CD4-positive, CD25-positive, alpha-beta regulatory T cell (primary cell): ENCODE measurements at places on chromosomes 6 and 20.

- DNase-seq = no peak
Measured at GRCh38 chr6:100103931-100104330, 109.9 kb upstream of the MCHR2 start.

DNA sequence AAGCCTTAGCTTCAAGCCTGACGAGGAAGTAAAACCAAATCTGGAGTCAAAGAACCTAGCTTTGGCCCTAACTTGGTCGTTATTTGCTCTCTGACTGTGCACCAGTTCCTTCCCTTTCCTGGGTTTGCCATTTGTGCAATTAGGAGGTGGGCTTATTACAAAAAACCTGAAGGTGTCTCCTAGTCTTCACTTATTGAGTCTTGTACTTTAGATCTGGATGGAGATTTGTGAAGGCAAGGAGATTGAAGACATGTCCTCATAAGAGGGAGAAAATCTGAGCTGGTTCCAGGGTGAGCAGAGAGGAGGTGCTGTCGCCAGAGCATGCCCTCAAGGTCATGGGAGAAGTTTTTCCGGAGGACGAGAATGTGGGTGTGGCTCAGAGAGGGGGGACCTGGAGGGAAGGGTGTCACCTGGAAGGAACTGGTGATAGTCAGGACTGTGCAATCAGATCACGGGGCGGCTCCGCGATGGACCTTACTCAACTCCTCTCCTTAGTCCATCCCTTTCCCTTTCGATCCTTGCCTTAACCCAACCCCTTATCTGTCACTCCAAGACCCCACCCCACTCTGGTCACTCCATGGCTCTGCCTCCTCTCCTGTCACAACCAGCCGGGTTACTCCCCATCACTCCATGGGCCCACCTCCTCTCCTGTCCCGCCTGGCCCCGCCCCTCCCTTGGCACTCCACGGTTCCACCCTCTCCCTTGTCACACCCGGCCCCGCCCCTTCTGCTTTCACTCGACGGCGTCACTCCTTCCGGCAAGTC is 588 bp upstream of the ACSS2 start:
- DNase-seq = peak; percentile 6

- DNase-seq = no peak
Measured at GRCh38 chr6:12276930-12277315, 13.2 kb upstream of the EDN1 start.

DNA sequence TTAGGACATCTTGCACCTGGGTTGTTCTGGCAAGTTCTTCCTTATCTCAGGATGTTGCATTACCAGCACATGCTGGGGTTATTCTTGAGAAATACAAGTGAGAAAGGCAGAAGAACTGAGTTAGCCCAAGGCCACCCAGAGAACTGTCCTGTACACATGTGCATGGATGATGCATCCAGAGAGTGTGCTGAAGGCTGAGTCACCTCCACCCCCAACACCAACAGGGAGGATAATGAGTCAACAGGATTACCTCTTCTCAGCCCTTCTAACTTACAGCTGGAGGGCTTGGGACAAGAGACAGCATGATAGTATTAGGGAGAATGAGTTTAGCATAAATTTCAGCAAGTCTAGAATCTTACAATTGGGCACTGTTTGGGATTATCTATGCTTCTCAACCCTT is 8.5 kb downstream of the SCGN start:
- no peak for DNase-seq

- no peak for DNase-seq
Measured at GRCh38 chr6:159002432-159003155, 2.6 kb upstream of the RSPH3 start.

DNA sequence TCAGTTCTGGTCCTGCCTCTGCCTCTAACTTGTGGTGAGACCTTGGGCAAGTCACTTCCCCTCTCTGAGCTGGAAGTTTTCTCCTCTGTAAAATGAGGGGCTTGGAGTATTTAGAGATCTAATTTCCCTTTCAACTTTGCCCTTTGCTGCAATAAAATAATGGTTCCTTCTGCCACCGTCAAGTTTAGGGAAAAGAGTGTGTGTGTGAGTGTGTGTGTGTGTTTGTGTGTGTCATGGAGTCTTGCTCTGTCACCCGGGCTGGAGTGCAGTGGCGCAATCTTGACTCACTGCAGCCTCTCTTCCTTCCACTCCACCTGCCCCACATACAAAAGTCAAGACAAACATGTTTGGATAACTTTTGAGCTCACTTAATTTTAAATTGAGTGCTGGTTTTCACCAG is 39.2 kb upstream of the PIM1 start:
- no peak for DNase-seq

- DNase-seq = no peak
Measured at GRCh38 chr6:142561511-142562265, 259.9 kb downstream of the ADGRG6 start.

- no peak for DNase-seq
Measured at GRCh38 chr6:80174900-80175572, 68.6 kb downstream of the BCKDHB start.
